ENCODE measurements at places on chromosomes 4 and X. TPM values are rescaled to one million over a fixed set of nuclear protein-coding genes. Genes with fewer than 3 reads are reported as not detected.

TCEAL7 gene
- total RNA-seq: not detected

GRCh38 chr4:86060341-86060740 lies 299.5 kb downstream of the MAPK10 start:
- DNase-seq: no peak

FGFR3 gene
- total RNA-seq: not detected

DNA sequence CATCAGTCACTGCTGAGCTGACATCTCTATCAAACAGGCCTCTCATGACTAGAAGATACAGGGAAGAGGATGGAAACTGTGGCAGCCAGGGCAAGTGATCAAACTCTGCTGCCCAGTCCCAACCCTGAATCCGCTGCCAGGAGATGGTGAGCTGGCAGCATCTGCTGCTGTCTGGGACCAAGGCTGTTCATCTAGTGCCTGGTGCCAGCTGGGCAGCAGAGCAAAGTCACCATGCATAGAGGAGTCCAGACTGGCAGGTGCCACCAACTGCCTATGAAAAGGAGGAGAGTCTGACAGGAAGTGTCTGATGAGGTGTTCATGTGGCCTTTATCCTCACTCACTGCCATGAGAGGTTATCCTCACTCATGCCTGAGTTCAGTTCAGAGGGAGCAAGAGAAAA lies 518.9 kb downstream of the MID1IP1 start:
- no peak for DNase-seq

- DNase-seq: no peak
These were observed 31.7 kb downstream of the ZFYVE28 start for GRCh38 chr4:2386717-2387116.

ASB12 gene
- total RNA-seq: 0.58 TPM

Data from natural killer cell (primary cell).